ENCODE measurements at places on chromosomes 5 and 9. TPM values are rescaled to one million over a fixed set of nuclear protein-coding genes. Genes with fewer than 3 reads are reported as not detected.

GRCh38 chr5:39980056-39980455, 555.3 kb upstream of the DAB2 start:
- no peak for DNase-seq

DNA sequence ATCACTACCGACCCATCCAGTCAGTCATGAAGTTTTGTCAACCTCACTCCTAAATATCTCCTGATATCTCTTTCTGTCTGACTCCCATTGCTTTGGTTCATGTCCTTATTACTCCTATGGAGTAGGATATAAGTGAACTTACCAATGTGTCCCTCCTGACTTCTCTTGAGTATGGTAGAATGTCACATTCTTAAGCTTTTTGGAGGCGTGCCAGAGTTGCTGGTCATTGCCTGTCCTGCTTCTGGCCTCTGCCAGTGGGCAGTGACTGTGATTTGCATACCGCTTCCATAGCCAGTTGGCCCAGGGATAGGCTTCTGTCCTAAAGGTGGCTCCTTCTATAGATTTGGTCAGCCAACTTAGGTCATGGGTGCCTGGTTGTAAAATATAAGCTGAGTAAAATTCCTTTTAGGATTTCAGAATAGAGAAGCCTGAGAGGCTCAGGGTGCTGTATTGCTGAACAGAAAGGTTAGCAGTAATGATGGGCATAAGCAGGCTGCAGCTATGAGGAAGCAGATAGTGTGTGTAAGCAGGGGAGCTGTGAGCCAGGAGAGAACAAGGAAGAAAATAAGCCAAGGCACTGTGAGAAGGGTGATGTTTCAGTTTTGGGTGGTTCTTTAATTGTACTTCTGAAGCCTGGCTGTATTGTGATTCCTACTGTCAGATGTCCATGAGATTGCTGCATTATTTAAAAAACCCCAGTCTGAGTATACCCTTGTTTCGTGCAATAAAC, 16.1 kb upstream of the MARCHF3 start:
- DNase-seq = no peak

DNA sequence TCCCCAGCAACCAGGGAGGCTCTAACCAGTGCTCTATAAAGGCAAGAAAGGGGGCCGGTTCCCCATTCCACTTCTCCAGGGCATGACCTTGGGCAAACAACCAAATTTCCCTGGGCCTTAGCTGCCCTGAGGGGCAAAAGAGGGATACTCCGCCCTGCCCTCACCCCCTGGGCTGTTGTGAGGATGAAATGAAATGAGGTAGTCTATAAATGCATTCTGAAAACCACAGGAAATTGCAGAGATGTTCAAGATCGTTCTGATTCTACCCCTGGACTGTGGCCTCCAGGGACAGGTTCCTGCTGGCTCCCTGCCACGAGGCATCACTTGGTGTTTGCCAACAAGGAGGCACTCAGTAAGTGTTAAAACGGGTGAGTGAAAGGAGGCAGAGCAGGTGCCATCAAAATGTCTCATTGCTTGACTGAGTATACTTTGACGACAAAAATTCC, 5.7 kb downstream of the RAPGEF1 start:
- no peak for DNase-seq

- no peak for DNase-seq
These were observed 305.9 kb upstream of the PRR16 start for GRCh38 chr5:120158211-120158610.

DNA sequence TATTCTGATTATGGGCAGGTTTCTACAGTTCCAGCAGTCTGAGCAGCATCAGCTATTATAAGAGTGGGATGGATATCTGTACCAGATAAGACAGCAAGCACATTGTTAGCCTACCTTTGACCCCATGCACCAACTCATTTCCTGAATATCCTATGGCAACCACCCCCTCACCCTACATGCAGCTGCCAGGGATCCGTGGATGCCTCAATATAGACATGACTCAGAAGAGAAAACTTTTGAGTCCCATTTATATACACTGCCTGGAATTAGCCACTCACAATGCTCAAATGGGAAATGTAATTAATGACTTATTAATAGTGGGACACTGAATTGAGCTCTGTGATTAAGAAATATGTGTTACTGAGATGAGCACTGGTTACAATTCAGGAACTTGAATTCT, 124.4 kb downstream of the SSBP2 start:
- peak; percentile 73 for DNase-seq

DNA sequence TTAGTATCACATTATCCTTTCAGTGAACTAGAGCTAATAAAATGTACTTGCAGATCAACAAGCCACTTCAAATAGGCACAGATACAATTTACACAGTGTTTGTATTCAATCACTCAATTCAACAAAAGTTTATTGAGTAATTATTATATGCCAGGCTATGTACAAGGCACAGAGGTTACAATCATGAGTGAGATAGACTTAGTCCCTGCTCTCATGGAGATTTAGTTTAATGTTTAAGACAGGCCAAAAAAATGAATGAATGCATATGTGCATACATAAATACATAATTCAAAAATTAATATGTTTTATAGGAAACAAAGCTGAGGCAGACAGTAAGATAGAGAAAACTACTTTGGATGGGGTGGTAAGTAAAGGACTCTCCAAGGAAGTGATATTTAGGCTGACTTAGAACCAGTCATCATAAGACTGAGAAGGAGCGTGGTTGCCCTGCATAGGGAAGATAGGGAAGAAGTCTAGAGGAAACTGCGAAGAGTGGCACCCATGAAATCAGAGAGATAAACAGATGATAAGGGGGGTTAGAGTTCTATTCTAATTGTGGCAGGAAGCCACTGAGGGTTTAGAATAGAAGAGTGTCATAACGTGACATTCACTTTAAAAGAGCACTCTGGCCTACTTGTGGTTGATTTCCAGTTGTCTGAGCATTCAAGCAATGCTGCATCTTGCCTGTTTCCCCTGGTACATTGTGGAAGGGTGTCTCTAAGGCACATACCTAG, 49.7 kb upstream of the GRAMD2B start:
- no peak for DNase-seq

DNA sequence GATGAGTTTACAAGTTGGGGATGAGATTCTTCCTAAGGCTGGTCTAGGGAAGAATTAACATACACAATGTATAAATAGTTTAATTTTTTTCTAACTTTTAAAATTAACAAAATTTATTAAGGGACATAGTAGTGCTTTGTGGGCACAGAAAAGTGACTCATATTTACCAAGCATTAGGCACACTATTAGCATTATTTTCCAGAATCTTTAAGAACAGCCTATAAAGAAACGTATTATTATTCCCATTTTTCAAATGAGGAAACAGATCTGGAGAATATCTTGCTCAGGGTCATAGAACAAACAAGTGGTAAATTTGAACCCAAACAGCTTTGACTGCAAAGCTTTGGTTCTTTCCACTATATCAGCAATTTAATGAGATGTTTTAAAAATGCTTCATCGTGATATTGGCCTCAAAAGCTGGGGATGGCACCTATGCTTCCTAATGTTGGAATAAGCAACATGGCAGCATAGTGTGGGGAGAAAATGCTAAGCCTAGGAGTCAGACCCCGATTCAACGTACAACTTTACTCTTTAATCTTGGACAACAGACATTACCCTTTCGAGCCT, 55.9 kb downstream of the ABCA1 start:
- no peak for DNase-seq

GRCh38 chr5:106680330-106680729, 990.4 kb downstream of the EFNA5 start:
- peak; percentile 49 for DNase-seq

DNA sequence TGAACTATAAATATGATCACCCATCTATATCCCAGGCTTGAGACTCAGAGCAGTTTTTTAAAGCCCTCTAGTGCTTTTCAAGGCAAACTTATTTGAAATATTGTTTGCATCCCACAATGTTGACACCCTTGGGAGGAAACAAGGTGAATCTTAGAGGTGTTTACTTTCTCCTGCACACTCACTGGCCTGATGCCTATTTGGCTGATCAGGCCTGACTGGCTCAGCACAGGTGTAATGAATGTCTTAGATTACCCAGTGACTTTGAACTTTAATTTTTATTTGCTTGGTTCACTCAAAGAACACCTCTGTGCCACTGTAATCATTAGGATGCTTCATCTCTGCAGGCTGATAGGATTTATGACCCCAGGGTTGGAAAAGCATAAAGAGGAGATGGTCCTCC, 158.3 kb downstream of the KCTD16 start:
- DNase-seq = no peak

DNA sequence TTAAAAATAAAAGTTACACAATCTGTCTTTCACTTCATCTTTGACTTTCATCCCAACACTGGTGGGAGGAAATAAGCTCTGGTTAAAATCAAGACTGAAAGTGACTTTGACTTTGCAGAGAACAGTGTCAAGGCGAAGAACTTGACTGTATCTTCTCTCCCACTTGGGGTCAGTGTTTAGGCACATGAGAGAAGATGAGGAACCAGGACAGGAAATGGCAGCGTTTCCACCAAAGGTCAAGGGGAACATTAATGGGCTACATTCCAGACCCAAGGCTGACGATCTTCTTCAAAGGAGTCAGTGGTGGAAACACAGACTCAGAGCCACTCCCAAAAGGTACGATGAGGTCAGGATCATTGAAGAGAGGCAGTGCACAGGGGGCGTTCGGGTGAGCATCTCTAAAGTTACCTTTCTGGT, 409.5 kb downstream of the ARHGEF28 start:
- DNase-seq = peak; percentile 82

- DNase-seq = no peak
These were observed 88.0 kb downstream of the LURAP1L start for GRCh38 chr9:12862611-12863410.

- no peak for DNase-seq
These were observed 285.1 kb downstream of the GADD45G start for GRCh38 chr9:89889865-89890264.

- no peak for DNase-seq
These were observed 44.7 kb upstream of the IL17B start for GRCh38 chr5:149423794-149424268.

DNA sequence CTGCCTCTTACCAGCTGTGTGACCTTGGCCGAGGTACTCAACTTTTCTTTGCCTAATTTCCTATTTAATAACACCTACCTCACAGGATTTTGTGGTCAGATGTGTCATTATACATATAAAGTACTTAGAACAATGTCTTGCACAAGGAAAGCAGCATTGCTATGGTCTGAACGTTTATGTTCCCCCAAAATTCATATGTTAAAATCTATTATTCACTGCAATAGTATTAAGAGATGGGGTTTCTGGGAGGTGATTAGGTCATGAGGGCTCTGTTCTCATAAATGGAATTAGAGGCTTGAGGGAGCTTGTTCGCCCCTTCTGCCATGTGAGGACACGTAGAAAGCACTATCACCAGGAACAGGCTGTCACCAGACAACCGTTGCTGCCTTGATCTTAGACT, 10.9 kb upstream of the RNF145 start:
- DNase-seq = no peak

DNA sequence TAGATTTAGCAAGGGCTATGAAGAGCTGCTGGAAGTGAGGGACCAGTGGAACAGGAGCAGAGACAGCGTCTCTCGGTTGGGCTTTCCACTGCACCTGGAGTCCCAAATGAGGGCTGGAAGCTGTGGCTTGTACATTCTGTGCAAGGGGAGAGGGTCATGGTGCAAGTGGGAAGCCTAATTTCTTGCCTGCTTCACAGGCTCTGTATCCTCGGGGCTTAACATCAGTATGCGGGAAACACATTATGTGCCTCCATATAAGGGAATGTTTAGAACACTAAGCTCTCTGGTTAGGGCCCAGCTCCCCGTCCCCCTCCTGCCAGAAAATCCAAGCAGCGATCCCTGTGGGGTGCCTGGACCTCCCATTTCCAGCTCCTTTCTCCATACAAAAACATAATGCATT, 89.0 kb upstream of the NIPAL4 start:
- peak; percentile 48 for DNase-seq

DNA sequence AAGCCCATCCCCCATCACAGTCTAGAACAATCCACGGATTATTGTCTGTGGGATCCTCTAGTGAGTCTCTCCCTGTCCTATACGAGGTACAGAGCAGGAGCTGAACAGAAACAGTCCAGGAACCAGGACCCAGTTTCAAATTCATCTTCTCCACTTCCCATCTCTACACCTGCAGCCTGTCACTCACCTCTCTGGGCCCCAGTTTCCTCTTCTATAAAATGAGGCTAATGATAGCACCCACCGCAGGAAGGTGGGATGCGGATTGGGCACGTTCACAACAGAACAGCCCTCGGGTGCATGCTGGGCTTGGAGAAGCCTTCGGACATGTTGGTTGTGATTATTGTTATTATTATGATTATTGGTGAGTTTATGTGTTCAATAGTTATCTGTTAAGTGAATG, 78.5 kb downstream of the ANKRD33B start:
- no peak for DNase-seq

DNA sequence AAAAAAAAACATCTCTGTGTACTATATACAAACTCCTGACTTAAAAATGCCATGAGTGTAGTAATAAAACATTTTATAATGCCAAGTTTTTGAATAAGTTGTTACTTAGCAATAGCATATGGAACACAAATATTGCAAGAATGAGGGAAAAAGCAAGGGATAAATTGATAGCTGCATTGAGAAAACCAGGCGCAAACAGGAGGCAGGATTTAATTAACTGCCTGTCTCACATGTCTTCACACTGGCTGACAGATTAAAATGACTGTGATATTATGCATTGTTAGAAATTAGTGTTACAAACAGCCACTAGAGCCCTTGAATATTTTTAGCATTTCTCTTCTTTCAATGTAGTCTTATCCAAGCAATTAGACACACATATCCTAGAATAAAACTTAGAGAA, 1817.5 kb upstream of the NUDT12 start:
- no peak for DNase-seq

DNA sequence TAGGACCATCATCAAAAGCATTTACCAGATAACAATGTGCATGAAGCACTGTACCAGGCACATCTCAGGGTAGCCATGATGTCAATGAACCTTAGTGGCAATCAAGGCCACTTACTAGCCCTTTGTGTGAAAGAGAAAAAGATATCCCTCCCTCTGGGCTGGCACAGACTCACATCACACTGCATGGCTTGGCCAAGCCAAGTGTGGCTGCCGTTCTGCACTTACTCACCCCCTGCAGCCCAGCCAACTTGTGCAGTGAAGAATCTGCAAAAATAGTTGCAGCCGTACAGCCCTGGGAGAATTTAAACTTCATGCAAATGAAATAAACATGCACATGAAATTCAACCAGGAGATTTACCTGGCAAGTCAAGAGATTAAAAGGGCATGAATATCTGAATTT, 333.5 kb downstream of the DEPDC1B start:
- DNase-seq = no peak

GRCh38 chr5:87770601-87771121, 357.9 kb upstream of the CCNH start:
- DNase-seq = peak; percentile 3

The LRRC19 gene
- not detected for total RNA-seq

The TAF1L gene
- 0.21 TPM for total RNA-seq

The DNAI1 gene
- total RNA-seq = not detected

The LCN2 gene
- total RNA-seq = 19.7 TPM

The ZNF483 gene
- total RNA-seq = 9.3 TPM

The PKD2L2 gene
- total RNA-seq = 1.9 TPM

All from tongue (tissue), 3 donors.